Stimulated activated CD8-positive, alpha-beta memory T cell treated with anti-CD3 and anti-CD28 coated beads, Interleukin-7, amount 100 ng/mL, for 1 hour (primary cell): ENCODE measurements at places on chromosomes 2 and 18.

- no peak for DNase-seq
Observed at GRCh38 chr18:24319757-24320156, 77.9 kb downstream of the OSBPL1A start.

GRCh38 chr2:118687192-118687591 lies 160.3 kb downstream of the EN1 start:
- no peak for DNase-seq

- DNase-seq = no peak
Observed at GRCh38 chr18:55907453-55908175, 319.6 kb upstream of the TCF4 start.

- no peak for DNase-seq
Observed at GRCh38 chr2:80968450-80968849, 663.9 kb upstream of the LRRTM1 start.
